ENCODE measurements at places on chromosomes 7 and 10.

DNA sequence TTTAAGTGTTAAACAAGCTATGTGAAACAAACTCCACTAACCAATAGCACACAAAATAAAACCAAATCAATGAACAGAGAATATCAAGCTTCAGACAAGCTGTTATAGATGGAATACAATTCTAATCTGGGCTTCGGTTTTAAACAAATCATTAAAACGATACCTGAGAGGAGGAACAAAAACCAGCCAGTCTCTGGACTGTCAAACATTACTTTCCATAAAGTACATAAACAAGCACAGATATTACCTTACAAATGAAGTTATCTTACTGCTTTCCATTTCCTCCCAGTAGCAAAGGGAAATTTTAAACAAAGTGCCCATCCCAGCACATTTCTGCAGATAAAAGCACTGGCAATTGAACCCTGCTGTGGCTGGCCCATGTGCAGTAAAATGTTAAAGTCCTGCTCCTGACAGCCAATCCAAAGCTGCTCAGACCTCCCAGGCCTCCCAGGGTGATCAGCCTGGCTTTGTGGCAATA is 128.0 kb downstream of the NRCAM start:
- DNase-seq = no peak

- no peak for DNase-seq
These were observed 29.5 kb upstream of the RASGEF1A start for GRCh38 chr10:43296320-43296719.

- DNase-seq = no peak
These were observed 40.0 kb upstream of the TM9SF3 start for GRCh38 chr10:96626795-96627194.

DNA sequence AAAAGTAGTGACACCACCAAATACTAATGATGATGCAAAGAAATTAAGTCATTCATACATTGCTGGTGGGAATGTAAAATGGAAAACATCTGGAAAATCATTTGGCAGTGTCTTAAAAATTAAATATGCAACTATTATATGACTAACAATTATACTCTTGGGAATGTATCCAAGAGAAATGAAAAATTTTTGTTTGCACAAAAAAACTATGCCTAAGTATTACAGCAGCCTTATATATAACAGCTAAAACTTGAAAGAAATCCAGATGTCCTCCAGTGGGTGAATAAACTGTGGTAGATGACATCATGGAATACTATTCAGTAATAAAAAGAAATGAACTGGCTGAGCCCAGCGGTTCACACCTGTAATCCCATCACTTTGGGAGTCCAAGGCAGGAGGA is 132.0 kb downstream of the NEBL start:
- no peak for DNase-seq

GRCh38 chr7:104033837-104034236 is 44.4 kb upstream of the RELN start:
- DNase-seq = no peak

DNA sequence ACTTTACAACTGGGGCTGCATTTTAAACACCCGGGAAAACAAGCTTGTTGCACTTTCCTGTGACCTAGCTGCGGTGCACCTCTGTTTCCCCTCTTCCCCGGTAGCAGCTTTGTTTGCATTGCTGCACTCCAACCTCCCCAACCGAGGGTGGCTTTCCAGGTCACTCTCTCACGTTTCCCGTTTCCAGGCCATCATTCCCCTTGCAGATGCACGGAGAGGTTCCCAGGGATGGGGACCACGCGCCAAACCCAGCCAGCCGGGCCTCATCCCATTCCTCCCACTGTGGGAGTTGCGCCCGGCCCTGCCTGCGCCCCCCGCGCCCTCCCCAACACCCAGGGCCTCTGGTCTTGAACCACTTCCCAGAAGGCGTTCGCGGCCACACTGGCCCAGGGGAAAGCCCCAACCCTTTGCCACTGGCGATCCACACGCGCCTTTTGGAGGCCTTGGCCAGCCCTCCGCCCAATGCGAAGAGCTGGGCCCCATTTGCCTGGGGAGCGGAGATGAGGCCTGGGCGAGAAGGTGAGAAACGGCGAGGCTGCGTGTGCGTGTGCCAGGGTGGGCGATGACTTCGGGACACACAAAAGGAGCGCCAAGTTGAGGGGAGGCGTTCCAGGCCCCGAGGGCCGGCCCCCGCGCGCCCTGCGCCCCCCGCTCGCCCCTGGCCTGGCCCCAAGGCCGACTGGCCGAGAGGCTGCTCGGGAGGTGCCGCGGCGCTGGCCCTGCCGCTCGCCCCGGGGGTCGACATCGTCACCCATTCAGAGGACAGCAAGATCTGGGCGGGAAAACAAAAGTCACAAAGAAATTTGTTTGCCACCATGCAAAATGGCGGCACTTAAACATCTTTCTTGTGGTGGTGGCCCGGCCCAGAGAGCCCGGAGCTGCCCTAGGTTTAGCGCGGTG is 15.9 kb downstream of the SKIDA1 start:
- no peak for DNase-seq

GRCh38 chr7:158458716-158459282 is 128.8 kb downstream of the PTPRN2 start:
- no peak for DNase-seq

DNA sequence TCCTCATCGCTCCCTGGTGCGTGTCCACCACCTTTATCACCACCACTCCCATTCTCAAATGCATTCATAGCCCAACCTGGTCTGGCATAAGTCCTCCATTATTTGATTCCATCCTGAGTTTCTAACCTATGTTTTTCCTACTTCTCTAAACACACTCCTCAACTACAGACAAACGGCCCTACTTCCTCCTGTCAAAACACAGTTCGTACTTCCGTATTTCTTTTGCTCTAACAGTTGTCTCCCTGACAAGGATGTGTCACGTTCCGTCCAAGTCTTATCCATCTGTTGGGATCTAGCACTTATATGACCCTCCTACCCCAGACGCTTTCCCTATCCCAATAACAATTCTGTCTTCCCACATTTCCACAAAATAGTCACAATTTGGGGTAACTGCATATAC is 46.8 kb downstream of the DOCK4 start:
- DNase-seq = no peak

GRCh38 chr7:28685644-28686417 is 272.3 kb downstream of the TRIL start:
- peak; percentile 26 for DNase-seq

GRCh38 chr7:455110-455928 is 64.3 kb downstream of the PDGFA start:
- DNase-seq = peak; percentile 88

DNA sequence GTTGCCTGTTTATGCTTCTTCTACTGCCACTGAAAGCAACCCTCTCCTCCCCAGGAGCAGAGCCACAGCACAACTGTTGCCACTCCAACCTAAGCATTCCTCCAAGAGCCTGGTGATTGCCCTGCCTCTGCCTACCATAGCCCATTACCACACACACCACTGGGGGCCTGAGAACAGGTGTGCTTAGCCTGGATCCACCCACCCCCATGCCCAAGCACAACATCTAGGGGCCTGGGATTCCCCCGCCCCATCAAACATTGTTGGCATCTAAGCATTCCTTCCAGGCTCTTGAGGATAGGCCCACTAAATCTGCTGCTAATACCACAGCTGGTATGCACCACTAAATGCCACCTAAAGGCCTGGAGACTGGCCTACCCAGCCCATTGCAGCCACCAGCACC is 43.3 kb upstream of the ASAH2 start:
- no peak for DNase-seq

- DNase-seq = no peak
These were observed 8.9 kb downstream of the SEC31B start for GRCh38 chr10:100510533-100511308.

DNA sequence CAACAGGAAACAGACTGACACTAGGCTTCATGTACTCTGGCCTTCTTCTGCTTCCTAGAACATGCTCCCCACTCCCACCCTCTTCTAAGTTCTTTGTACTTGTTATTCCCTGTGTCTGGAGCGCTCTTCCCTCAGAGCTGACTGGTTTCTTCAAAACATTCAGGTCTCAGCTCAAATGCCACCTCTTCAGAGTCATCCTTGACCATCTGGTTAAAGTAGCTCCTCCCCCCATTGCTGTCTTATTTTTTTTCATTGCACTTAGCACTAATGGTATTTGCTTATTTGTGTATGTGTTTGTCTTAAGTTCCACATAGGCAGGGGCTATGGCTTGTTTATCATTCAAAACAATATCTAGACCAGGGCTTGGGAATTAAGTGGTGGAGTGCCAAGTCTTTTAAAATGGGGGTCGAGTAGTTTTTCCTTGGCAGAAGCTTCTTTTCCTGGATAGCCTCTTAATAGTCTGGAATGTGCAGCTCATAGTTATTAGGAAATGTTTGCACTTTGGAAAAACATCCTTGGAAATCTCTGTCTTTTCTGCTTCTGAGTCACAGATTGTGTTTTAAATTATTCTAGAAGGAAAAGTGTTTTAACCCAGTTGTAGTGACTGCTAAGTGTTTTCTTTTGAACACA is 60.0 kb downstream of the RALA start:
- no peak for DNase-seq

DNA sequence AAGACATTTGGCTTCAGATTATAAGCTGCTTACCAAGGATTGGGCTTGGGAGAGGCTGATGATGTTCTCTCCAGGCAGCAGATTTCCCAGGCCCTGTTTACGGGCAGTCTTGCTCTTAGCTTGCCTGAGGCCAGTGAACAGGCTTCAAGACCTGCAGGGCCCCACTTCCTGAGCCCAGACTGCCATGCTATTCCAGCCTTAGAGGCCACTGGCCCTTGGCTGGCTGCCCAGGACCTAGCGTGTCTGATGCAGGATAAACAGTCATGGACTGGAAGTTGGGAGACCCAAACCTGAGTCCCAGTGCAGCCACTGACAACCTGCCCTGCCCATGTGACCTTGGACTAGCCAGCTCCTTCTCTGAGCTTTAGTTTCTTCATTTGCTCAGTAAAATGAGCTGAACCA is 2.9 kb downstream of the PRXL2A start:
- DNase-seq = no peak

DNA sequence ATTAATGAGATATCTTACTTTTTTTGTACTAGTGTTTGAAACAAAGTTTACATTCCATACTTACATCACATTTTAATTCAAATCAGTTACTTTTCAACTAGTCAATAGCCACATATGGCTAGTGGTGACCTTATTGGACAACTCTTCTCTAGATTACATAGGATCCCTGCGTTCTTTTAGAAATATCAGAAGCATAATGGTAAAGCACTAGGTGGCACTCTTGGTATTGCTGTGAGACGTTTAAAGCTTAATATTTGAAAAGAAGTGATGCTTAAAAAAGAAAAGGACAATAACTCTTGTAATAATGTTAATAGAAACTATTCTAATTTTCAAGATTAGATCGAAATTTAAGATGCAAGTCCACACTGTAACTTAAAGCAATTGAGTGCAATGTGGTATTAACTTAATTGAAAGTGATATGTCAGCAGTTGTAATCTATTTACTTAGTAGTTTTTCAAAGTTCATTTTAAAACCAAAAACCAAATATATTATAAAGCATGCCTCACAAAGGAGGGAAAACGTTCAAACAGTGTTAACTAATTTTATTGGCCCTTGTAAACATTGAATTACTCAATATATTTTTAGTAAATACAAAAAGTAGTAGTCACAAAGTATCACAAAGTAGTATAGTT is 339.1 kb downstream of the ATRNL1 start:
- DNase-seq = peak; percentile 4

GRCh38 chr7:121372376-121373010 is 23.6 kb downstream of the FAM3C start:
- DNase-seq = no peak

DNA sequence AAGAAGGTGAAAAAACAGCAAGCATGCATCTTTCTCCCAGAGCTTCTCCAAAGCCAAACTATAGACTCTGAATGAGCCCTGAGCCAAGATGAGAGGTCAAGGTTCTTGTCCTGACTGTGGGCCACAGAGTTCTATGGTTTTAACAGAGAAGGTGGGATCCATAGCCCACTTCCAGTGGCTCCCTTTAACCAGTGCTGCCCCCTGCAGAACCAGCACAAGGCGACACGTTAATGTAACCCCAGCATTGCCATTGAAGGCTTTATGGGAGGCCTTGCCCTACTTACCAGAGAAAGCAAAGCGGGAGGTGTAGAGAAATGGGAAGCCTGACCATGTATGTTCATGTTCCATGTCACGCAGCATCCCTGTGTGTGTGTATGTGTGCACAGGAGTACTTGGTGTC is 243.6 kb downstream of the PRPF18 start:
- DNase-seq = no peak

DNA sequence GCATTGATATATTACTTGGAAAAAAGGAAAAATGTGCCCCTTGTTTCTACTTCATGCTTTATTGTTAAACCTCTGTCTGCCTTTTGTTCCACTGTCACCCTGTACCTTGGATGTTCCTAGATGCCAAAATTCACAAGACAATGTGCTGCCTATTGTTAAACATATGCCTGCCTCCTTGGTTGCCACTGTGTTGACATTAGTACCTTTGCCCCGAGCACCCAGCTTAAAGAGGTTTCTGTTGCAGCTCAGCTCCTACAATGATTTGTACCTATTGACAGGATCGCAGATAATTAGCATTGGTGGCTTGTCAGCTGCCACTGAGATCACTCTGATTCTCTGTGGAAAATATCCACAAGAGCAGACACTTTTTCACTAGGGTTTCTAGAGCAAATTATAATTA is 188.0 kb downstream of the KCND2 start:
- no peak for DNase-seq

GRCh38 chr7:42692621-42693020 is 219.2 kb downstream of the C7orf25 start:
- DNase-seq = no peak

GRCh38 chr7:108659261-108659660 is 89.6 kb downstream of the DNAJB9 start:
- no peak for DNase-seq

- DNase-seq = no peak
These were observed 233.8 kb downstream of the IMMP2L start for GRCh38 chr7:111328487-111328886.

DNA sequence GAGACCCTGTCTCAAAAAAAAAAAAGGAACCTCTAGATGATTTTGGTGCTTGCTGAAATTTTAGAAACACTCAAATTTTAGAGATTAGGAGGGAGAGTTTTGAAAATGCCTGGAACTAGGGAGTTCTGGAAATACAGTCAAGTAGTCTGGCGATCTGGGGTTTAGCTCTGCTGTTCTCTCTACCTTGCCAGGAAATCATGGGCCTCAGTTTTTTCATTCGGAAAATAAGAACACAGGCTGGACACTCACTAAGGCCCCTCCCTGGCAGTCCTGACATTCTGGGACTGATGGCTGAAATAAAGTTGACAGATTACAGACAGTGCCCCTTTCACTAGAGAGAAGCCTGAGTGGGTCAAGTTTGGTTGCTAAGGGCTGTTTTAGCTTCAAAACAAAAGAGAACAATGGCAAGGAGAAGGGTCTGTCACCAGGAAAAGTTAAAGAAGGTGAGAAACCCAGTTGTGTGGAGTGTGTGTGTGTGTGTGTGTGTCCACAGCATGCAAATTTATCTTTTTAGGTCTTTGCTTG is 25.0 kb upstream of the CALN1 start:
- DNase-seq = no peak

GRCh38 chr7:151839451-151839921 is 37.4 kb downstream of the PRKAG2 start:
- no peak for DNase-seq

DNA sequence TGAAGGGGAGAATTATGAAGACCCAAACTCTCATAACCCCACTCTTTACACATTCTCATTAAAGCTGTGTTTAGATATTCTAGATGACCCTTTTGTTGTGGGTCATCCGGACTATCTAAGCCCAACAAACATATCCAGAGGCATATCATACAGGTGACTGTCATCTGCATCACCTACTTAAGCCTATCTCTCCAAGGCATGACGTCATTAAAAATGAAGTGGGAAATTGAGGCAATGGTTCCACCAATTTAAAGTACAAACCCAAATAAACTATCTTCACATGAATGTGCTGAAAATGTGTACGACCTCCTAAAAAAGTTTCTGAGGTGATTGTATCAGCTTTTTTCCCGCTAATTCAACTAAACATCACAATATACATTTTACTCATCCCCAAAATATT is 4.5 kb upstream of the RALA start:
- no peak for DNase-seq
